WTC11 (cell line): ENCODE measurements at places on chromosomes 11 and 22.

GRCh38 chr11:116471608-116472256, 301.1 kb downstream of the BUD13 start:
- no peak for DNase-seq

- no peak for DNase-seq
Measured at GRCh38 chr11:61869429-61869707, 22.0 kb downstream of the FADS3 start.

GRCh38 chr11:78946945-78947902, 372.6 kb upstream of the NARS2 start:
- no peak for DNase-seq

DNA sequence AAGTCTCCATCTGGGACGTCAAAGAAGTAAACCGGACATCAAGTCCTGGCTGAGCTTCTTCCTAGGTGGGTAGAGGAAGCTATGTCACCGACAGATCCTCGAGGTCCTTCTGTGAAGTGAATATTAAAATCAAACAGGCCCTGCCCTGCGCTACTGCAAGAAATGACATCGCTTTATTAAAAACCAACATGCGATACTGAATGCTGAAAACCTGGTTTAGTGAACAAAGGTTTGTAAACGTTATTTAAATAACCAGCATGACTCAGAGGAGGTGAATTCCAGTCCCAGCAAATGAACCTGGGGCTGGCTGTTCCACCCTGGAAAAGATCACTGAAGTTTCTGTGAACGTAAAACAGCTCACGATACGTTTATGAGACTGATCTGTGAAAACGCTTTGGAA, 645 bp downstream of the RTCB start:
- DNase-seq = no peak

DNA sequence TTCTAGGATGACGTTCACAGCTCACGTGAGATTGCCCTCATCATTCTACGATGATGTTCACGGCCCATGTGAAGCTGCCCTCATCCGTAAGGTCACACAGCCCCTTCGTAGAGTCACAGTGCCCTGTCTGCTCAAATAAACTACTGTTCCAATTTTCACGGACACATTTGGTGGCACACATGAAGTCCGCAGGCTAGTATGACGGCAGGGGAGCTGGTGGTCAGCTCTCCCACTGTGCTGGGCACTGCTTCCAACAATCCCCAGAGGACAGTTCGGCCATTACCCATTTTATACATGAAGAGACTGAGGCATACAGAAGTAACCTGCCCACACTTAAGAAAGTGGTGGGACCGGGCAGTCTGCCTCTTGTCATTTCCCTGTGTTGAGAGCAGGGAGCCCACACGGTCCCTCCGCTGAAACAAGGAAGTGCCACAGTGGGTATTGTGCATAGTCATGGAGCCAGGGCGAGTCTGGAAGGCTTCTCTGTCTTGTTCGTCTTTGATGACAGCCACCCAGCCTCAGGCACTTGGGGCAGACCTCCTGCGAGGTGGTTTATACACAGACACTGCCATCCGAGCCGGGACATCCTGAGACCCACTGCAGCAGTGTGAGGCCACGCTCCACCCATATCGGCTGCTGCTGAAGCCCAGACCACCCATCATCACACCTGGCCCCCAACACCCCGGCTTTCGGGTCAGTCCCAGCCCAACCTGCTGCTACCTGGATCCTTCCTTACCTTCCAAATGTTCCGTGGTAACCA, 114.3 kb downstream of the PHF21B start:
- DNase-seq = no peak

GRCh38 chr11:62152245-62153086, 28.7 kb downstream of the INCENP start:
- DNase-seq = no peak

GRCh38 chr11:1783725-1784529, 20.2 kb upstream of the CTSD start:
- DNase-seq = no peak

DNA sequence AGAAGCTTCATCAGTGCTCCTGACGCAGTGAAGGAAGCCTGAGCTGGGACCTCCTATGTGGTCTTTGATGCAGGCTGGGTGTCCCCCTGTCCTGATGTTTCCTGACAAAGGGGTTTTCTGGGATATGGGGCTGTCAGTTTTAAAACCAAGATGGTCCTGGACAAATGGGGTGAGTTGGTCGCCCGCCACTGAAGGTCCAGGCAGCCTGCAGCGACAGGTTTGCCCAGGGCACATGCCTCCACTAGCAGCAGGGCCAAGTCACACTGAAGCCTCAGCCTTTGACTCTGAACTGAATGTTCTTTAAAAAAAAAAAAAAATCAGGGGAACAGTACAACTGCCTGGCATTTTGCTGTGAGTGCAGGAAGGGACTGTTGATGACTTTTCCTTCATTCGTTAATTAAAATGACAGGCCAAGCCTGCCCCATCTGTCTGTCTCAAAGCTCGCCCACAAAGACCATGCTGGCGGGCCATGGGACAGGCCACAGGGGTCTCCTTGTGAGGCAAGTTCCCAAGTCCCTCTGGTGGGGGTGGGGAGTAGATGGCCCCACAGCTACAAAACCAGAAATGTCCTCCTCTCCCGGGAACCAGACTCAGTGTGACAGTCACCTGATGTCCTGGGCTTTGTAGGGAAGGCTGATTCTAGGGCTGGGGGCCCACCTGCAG, 274.8 kb downstream of the CTTN start:
- no peak for DNase-seq

- no peak for DNase-seq
Measured at GRCh38 chr11:100757646-100758045, 70.6 kb downstream of the ARHGAP42 start.

GRCh38 chr11:11538277-11538960, 83.4 kb downstream of the GALNT18 start:
- no peak for DNase-seq

GRCh38 chr11:15965562-15966250, 390.6 kb downstream of the SOX6 start:
- DNase-seq = no peak

DNA sequence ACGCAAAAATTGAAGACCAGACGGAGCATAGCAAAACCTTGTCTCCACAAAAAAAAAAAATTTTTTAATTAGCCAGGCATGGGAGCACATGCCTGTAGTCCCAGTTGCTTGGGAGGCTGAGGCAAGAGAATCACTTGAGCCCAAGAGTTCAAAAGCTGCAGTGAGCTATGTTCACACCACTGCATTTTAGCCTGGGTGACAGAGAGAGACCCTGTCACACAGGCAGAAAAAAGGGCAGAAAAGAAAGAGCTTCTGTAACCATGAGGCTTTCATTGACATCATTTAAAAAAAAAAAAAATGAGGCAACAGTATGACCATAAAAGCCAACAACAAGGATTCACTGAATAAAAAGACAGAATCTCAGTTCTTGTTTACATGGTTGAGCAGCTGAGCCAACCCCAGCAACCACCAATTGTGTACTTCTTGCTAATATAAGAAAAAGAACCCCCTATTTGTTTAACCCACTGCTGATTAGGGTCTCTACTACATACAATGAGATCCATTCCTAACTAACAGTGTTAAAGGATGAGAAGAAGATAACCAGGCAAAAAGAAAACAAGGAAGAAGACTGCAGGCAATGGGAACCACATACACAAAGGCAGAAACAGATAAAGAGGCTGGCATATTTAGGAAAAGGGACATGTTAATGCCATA, 86.2 kb upstream of the SCUBE2 start:
- no peak for DNase-seq

DNA sequence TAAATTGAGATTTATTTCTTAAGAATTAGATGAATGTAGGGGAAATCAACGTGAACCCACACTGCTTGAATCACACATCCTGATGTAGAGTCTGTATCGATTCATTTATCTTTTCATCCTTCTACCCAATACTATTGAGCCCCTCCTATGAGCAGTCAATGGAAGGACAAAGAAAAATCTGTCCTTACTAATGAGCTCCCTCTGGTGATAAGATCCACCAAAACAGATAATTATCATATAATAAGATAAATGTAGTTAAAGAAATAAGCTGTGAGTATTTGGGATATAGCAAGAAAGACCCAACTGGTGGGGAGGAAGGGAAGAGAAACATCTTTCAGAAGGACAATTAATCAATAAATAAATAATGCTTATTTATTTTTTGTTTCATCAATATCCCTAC, 385.1 kb upstream of the CCDC90B start:
- DNase-seq = no peak

- no peak for DNase-seq
Measured at GRCh38 chr11:109864834-109865547, 228.2 kb upstream of the ZC3H12C start.

- no peak for DNase-seq
Measured at GRCh38 chr11:1822648-1823375, 12.0 kb upstream of the SYT8 start.

DNA sequence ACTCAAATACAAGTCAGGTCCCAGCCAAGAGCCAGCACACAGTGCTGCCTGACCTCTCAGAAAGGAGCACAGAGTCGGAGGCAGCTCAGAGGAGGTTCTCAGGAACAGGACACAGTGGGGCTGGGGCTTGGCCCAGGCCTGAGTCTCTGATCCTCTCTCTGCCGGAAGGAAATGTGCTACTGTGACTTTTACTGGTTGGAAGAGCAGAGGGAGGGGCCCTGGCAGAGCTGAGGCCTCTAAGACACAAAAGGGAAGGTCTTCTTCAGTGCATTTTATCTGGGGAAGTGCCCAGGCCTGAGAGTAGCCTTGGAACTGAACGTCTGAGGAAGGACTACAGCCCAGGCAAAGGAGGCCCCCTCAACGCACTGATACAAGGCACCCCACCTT, 16.2 kb upstream of the CASTOR1 start:
- no peak for DNase-seq

- DNase-seq = no peak
Measured at GRCh38 chr22:39197578-39197977, 45.1 kb upstream of the CBX7 start.

GRCh38 chr11:74072286-74072685, 63.4 kb upstream of the UCP3 start:
- no peak for DNase-seq

- DNase-seq = peak; percentile 3
Measured at GRCh38 chr11:1209371-1210057, 13.4 kb upstream of the MUC5B start.

DNA sequence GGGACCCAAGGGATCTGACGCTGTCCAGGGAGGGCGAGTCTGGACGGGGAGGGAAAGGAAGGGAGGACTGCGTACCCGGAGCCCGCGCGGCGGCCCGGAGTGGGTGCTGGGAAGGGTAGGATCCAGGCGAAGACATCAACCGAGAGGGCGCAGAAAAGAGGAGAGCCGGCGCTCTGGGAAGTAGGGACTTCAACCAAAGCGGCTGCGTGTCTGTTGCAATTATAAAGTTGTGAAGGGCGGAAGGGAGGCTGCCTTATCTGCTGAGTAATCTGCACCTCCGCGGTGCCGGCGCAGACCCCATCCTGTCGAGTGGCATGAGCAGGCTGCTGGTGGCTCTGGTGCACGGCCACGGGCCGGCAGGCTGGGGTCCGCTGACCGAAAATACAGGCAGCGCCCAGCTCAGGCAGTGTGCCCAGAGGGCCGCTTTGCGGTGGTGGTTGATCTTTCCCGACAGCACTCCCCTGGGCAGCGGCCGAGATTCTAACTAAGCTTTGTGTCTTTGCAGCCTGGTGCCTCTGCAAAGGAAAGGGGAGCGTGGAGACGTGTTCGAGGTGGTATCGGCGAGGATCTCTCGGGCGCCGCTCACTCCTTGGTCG, 978 bp downstream of the C11orf87 start:
- DNase-seq = peak; percentile 44

- no peak for DNase-seq
Measured at GRCh38 chr11:130749216-130749615, 167.1 kb downstream of the SNX19 start.

- DNase-seq = no peak
Measured at GRCh38 chr22:37226514-37226913, 14.2 kb upstream of the SSTR3 start.

DNA sequence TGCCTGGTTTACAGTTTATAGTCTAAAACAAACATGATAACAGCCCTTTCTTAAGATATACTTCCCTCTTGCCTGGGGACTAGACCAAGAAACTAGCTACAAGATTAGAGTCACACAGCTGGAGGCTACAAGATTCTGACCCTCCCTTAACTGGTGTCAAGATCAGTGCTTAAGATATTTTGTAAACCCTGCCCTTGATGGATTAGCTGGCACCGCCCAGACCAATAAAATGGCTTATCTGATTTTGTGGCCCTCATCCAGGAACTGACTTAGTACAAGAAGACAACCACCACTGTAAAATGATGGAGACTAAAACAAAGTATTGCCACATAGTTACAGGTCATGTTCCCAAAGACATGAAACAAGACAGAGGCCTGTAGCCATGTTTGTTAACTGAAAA, 53.4 kb downstream of the FAM181B start:
- no peak for DNase-seq

DNA sequence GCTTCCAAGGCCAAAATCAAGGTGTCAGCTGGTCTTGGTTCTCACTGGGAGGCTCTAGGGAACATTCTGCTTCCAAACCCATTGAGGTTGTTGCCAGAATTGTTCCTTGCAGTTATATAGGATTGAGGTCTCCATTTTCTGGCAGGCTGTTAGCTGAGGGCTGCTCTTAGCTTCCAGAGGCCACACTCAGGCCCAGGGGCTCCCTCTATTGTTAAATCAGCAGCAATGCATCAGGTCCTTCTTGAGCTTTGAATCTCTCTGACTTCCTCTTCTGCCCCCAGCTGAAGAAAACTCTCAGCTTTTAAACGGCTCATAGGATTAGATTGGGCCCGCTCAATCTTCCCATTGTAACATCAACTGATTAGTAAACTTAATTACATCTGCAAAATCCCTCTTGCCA, 39.3 kb upstream of the BSX start:
- DNase-seq = peak; percentile 36

DNA sequence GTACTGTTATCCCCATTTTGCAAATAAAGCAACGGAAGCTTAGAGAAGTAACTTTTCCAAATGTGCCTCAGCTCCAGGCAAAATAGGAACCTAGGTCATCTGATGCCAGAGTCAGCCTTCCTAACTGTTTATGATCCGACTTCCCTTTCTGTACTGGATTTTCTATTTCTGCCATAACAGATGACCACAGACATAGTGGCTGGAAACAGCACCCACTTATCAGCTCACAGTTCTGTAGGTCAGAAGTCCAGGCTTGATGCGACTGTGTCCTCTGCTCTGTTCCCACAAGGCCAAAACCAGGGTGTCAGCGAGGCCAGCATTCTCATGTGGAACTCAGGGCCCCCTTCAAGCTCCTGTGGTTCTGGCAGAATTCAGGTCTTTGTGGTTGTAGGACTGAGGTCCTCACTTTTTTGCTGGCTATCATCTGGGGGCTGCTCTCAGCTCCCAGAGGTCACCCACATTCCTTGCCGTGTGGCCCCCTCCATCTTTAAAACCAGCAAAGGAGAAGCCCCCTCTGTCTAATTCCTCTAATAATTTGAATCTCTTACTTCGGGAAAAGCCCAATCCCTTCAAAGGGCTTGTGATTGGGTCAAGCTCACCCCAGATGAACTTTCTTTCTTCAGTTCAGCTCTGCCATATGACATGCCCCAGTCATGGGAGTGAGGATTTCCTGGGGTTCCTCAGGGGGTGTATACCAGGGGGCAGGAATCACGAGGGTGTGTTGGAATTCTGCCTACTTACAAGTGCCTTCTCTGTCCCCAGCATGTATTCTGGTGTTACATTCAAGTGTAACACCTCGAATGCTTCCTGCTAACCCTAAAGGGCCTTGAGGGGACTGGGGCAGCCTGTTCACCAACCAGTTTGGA, 15.3 kb downstream of the KCNJ5 start:
- DNase-seq = no peak

GRCh38 chr11:18608376-18608775, 8.8 kb downstream of the MISFA start:
- no peak for DNase-seq
